ENCODE measurements at places on chromosomes 1 and 21.
A peak's percentile ranks its signal among the peaks of the same experiment; 100 is the strongest.

GRCh38 chr1:33438364-33439160, 7.7 kb upstream of the PHC2 start:
- no peak for DNase-seq

DNA sequence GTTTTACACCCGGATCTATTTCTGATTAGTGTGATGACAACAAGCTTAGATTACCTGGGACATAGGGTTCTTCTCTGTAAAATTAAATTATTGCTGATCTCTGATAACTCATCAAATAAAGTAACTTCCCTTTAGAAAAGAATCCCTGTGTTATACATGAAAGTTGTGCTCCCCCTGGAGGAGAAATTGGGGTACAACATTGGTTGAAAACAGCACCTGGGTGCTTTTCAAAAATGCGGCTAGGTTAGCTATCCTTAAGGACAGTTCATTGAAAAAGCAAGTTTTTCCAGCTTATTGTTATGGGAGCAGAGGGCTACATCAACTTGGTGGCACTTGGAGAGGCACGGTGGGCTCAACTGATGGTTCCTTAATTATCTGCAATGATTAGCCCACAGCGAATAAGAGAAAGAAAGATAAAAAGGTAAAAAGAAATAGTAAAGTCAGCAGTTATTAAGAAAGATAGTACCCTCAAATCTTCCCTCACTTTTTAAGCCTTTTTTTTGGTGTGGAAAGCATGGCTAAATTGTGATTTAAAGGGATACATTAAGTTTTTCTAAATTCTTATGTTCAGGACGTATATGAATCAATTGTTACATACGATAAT, 97.8 kb downstream of the FMN2 start:
- no peak for DNase-seq

DNA sequence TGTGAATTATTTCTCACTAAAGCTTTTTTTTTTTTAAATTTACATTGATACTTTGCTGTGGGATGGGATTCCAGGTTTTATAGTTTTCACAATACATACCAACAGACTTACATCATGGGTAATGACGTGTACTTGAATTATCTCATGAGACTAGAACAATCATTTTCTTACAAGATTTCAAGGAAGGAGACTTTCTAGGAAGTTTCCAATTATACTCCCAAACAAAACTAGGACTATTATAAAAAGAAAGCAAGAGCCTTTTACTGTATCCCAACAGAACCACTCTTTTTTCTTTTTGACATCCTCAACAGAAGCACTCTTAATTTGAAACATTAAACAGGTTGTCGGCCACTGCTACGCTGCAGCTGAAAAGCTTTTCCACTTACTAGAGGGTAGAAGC, 48.7 kb downstream of the TESK2 start:
- DNase-seq: peak; percentile 9

- peak; percentile 5 for DNase-seq
Observed at GRCh38 chr21:15224346-15225086, 159.7 kb upstream of the NRIP1 start.

GRCh38 chr1:186965847-186966246, 137.1 kb downstream of the PLA2G4A start:
- DNase-seq: no peak

DNA sequence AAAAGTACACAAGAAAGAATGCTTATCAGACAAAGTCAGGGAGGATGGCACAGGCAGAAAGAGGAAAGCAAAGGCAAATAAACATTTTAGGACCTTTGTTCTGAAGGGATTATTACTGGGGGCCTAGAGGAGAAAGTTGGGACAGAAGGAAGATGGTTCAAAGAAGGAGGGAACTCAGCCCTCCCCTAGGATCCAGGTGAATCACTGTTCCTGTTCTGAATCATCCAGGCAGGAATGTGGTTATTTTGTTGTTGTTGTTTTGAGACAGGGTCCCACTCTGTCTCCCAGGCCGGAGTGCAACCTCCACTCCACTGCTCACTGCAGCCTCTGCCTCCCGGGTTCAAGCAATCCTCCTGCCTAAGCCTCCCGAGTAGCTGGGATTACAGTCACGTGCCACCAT, 38.5 kb upstream of the PSEN2 start:
- DNase-seq: no peak

- peak; percentile 21 for DNase-seq
Observed at GRCh38 chr1:74771913-74772515, 39.1 kb downstream of the TYW3 start.

GRCh38 chr1:42013881-42014470, 95.3 kb upstream of the HIVEP3 start:
- no peak for DNase-seq

DNA sequence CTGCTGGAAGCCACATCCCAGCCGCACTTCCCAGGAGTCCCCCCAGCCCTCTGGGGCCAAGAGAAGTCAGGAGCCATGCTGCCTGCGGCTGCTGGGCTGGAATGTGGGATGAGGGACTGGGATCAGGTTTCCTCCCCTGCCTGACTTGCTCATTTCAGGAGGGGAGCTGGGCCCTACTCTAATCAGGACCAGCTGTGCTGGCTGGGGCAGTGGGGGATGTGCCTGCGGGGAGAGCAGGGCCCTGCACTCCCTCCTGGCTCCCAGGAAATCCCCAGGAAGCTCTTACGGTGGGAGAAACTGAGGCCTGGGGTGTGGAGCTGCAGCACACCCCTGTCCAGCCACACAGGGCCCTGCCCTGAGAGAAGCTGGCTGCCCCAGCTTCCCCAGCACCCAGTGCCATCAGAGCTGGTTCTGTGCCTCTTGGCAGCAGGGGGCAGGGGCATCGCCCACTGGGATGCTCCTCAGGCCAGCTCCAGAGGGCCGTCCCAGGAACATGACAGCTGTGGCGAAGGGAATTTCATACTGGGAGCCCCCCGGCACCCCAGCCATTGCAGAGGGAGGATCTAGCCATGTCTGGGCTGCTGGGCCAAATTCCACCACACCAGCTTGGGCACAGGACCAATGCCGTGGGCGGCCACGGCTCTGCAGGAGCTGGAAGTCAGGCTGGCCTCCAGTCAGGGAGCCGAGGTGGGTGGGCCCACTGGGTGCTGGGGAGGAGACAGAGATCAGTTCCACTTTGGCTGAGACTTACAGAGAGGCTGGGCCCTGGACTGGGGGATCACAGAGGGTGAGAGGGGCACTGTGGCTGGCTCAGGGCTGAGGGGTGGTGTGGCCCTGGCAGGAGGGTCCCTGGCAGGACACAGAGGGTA, 21.3 kb upstream of the PRSS38 start:
- peak; percentile 92 for DNase-seq

- DNase-seq: no peak
Observed at GRCh38 chr21:45264912-45265515, 22.7 kb downstream of the POFUT2 start.

DNA sequence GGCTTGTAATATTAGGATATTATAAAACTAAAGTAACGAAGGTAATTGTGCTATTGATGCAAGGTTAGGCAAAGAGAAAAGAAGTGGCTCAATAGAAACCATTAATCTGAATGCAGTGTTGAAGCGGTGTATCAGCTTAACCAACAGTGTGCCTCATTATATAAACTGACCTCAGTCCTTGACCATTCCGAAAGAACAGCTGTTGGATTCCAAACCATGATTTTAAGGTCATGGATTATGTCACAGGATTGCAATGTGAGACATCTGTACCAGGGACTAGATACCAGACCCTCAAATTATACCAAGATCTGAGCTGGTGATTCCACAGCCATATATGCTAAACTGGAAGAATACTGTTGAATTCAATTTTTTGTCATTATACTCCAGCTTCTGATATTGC, 134.2 kb upstream of the HP1BP3 start:
- DNase-seq: no peak

DNA sequence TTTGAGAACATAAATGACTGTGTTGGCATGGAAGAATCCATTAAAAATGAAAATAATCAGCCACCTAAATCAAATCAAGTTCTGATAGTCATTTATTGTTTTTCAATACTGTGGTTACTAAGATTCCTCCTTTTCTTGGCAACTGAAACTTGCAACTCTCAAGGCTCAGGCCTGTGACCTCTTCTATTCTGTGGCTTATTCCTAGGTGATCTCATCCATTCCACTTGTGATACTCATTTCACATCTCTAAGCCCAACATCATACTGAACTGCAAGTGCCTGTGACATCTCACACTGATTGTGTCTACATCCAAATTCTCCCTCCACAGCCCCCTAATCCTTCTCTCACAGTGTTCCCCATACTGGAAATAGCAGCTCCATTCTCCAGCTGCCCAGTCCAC, 4.8 kb upstream of the ST6GALNAC5 start:
- no peak for DNase-seq

DNA sequence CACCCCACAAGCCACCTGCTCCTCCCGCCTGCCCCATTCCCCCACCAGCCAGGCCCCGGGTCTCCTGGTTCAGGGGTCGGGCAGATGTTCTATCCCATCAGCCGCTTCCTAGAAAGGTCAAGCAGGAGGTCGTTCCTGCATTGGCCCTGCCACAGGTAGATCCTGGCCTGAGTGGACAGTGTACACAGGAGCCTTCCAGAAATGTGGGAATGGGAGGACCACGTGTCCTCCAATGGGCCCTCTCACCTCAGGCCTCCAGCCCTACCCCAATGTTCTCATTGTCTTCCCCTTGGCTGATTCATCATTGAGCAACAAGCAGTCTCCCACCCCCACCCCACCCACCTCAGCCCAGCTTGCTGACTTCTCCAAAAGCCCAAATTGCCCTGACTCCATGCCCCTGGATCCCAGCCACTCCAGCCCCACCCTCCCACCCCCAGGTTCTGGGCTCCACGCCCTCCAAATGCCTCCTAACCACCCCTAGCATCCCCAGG, 2.1 kb downstream of the S100A16 start:
- DNase-seq: no peak

GRCh38 chr1:19009126-19009881, 52.8 kb upstream of the IFFO2 start:
- no peak for DNase-seq

DNA sequence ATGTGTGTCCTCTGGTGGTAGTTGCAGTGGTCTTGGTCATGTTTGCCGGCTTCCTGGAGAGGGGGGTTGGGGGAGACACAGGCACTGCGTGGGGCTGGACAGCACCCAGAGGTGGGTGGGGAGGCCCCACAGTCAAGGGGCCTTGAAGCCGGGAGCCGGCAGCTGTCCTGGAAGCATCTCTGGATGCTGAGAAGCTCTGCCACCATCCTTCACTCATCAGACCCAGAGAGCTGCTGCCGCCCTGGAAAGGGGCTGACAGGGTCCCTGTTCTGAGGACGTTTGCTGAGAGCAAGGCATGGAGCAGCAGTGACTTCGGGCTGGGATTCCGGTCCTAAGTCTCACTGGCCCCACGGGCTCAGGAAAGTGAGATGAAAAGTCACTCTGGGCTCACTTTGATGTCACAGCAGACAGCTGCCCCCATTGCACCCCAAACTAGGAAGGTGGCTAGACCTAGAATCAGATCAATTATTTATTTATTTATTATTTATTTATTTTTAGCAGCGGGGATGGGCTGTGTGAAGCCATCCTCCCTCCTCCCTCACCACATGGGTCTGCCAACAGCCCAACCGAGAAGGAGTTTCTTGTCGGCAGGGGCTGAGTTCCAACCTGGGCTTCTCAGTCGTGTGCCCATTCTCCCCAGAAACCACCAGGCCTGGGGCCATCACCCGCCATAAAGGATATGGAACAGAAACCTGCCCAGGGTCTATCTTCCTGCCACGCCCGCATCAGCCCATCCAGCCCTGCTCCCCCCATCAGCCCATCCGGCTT, 547.4 kb downstream of the PTPRU start:
- DNase-seq: no peak

DNA sequence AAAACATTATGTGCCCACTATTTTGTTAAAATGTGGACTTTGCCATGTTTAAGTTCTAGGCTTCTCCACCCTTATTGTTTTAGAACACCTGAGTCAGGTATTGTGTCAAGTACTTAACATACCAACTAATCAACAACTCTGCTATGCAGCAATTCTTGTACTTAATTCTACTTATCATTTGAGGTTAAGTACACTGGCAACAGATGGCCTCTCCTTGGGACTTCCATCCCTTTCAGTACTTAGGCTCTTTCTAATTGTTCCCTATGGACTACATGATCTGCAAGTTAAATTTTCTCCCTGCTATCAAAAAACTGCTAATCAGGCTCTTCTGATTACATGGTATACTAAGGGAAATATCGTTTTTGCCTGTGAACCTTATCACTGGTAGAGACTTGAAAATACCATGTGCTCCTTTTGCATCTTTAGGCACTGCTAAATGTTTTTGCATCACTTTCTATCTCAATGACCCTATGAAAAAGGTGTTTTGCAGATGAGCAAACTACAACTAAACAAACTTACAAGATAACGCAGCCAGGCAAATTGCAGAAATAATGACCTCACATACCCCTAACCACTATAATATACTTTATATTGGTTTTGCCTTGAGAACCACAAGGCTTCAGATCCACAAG, 18.9 kb downstream of the SFPQ start:
- DNase-seq: no peak

DNA sequence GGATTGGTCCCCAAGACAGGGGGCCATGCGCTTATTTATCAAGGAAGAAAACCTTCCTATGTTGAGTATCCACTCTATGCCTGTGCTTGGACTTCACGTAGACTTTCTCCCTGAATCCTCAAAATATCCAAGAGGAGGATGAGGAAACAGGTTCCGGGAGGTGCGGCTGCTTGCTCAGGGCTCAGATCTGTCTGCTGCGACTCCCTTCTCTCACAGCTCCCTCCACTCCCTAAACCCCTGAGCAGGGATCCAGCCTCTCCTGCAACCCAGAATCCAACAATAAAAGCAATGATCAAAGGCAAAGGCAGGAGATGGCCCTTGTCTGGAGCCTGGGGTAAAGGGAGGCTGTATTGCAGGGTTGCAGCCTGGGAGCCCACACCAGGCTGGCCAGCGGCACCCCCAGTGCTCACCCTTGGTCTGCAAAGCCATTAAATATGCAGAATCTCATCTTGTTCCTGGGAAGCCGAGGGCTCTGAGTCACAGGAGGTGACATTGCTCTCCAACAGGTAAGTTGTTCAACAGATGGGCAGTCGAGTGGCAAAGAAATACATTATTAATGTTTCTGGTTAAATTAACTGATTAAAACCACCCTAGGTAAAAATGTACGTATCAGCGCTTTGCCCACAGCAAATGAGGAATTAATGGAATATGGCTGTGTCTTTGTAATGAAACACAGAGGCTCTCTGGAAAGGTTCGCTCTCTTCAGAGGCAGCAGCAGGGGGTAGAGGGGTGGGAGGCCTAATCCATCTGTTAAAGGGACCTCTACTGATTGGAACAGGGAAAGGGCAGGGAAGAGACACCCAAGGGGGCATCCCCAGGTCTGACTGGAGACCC, 111.5 kb downstream of the GRIK3 start:
- DNase-seq: no peak

DNA sequence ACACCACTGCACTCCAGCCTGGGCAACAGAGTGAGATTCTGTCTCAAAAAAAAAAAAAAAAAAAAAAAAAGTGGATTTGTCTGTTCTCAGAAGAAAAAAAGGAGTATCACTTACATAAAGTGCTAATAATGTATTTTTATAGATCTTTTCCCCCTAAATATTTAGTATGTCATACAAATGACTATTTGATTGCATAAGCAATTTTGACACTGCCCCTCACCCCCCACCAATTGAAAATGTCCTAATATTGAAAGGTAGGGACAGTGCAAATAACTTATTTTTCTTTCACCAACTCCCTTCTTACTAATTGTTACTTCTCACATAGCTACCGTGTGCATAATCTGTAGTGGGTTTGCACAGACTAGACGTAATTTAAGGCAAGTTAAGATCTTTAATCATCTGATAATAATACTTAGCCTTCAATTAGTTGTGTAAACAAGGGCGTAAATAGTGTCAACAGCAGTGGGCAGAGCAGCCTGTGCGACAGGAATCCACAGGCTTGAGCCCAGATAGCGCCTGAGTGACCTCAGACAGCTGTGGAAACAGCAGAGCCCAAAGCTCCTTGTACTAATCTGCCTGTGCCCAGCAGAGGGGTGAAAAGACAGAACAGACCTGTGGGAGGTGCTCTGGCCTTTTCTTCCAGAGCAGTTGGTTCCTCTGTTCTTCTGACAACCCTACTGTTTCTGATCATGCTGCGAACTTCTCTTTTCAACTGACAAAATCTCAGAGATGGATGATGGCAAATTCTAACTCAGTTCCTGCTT, 4.5 kb upstream of the IER5 start:
- no peak for DNase-seq
